ENCODE measurements at places on chromosomes 12 and 14. TPM values are rescaled to one million over a fixed set of nuclear protein-coding genes. Genes with fewer than 3 reads are reported as not detected.

DNA sequence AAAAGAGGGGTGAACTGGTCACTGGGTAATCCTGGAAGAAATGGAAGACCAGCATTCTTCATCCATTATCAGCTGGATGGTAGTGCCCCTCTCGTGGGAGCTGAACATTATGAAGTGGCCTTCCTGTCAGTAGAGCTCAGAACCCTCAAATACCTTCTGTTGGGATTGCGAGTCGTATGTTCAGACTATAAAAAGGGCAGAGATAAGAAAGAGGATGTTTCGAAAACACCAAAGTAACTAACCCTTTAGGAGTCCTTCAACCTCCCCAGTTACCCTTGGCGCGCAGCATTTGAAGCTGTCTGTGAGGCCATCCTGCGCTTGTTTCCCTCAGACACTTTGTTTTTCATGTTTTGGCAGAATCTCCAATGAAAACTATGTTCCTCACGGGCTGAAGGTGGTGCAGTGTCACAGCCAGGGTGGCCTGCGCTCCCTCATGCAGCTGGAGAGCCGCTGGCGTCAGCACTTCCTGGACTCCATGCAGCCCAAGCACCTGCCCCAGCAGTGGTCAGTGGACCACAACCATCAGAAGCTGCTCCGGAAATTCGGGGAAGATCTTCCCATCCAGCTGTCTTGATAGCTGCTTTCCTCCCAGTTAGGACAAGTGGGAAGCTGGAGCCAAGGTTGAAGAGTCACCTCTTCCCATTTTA is 19.3 kb upstream of the GALNT16 start:
- DNase-seq = no peak

GRCh38 chr12:66548338-66549049 is 130.4 kb downstream of the GRIP1 start:
- no peak for DNase-seq

GRCh38 chr14:72739446-72740405 is 154.2 kb downstream of the DPF3 start:
- no peak for DNase-seq

DNA sequence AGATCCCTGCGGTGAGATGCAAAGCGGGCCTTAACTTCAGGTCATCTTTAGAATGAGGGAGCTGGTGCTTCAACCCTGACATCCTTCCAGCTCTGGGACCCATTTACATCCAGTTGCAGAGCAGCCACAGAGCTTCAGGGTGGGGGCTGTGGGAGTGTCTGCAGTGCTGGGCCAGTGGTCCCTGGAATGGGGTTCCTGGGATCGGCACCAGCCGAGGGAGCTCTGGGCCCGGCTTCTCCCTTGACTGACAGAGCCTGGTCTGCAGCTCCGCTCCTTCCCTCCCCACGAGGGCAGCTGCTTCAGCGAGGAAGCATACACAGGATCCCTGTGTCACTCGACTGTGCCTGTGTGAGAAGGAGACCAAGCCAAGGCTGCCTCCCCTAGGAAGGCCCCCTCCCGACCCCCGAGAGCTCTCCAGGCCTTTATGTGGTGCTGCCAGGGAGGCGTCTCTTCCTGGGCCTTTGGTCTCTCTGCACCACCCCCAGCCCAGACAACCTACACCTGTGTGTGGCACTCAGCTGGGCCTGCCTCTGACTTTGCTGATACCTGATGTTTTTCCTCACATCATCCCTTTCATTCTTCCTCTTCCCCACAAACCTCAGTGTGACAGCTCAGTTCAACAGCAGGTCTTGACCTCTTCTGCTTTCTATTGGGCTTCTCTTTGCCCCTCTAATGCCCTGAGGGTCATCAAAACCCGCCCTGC is 48.1 kb upstream of the RIN3 start:
- DNase-seq = peak; percentile 7

DNA sequence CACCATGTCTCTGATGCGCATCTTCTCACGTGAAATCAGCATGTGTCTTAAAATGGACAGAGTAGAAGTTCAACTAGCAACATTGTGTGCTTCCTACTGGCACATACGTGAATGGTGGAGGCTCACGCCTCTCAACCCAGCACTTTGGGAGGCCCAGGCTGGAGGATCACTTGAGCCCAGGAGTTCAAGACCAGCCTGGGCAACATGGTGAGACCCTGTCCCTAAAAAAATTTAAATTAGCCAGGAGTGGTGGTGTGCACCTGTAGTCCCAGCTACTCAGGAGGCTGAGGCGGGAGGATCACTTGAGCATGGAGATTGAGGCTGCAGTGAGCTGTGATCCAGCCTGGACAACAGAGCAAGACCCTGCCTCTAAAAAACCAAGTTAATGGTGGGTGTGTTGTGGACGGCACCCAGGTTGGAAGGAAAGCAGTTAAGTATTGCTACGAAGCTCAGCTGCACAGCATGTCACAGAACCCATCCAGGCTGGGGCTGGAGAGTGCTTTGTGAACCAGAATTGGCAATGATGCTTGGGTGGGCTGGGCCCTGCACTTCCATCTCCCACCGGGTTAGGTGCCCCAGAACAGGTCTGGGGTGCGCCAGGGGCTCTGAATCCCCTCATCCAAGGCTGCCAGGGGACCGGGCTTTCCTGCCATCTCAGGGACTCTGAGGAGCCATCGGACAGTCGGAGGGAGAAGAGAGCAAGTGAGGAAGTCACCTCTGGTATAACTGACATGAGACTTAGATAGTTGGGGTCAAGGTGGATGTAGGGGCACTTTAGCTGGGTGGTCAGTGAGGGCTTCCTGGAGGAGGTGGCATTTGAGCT is 33.0 kb upstream of the ULK1 start:
- DNase-seq = no peak

CLEC4E gene
- 3.2 TPM for total RNA-seq

KRT74 gene
- 3.9 TPM for total RNA-seq

PPP1R1A gene
- total RNA-seq = 6.1 TPM
